ENCODE measurements at places on chromosomes 4 and X.

GRCh38 chrX:108053218-108053617 is 8.4 kb downstream of the VSIG1 start:
- no peak for DNase-seq

DNA sequence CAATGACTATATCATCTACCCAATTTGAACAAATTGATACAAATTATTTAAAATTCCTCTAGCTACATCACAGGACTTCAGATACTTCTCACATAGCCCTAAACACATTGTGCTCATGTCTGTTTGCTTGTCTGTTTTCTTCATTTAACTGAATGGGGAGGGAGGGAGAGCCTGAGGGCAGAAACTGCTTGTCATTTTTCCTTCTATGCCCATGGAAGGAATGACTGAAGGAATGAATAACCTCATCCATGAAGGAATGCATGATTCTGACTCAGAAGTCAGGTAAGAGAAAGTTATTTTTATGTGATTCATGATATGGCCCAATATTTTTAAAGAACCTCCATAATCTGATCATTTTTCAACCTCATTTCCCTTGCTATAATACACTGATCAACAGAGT is 418.0 kb upstream of the PITX2 start:
- DNase-seq, result no peak

GRCh38 chrX:110836451-110836850 is 40.8 kb upstream of the CHRDL1 start:
- no peak for DNase-seq

DNA sequence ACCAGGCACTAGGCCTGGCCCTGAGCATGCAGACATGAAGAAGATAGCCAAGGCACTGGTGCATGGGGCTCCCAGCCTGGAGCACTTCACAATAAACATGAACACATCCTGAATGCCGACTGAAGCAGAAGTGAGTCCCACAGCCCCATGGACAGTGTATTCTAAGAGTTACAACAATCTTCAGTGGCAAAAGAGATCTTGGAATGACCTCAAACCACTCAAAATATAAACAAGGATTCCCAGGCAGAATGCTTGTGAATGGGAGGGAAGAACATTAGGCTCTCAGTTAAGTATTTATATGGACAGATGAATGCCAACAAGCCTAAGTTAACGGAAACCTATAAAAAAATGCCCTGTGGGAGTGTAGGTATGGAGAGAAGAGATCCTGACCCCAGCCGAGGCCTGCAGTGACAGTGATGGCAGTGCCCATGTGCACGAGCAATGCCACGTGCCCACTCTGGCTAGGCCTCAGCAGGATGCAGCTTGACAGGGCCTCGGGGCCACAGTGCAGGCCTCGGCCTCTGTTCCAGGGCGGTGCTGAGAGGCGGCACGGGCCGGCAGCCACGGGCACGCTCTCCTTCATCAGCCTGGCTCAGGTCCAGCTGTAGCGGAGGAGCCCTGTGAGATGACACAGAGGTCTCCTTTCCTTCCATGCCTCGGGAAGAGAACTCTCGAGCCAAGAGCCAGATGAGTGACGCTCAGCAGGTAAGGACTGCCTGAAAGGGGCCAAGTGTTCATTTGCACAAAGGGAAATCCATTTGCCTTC is 49.2 kb downstream of the IRF2 start:
- DNase-seq, result no peak

DNA sequence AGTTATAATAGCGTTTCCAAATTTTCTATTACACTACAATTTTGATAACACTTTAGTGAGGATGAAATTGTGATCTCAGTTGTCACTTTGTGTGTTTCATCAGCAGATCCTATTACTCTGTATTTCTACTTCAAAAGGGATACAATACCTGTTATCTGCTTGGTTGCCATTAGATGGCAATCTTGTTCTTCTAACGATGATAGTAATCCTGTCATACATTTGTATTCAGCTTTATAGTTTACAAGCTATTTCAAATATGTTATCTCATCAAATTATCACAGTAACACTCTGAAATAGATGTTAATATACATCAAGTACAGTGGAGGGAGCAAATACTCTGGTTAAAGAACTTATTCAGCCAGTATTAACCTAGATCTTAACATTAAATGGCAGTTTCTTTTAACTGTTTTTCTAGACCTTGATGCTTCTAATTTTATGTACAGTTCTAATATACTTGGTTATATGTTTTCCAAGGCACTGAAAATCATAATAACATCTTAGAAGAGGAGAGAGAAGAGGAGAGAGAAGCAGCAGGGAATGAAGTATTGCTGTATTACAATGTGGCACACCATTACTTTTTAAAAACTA is 292.0 kb downstream of the CCSER1 start:
- no peak for DNase-seq

- no peak for DNase-seq
Measured at GRCh38 chr4:84722720-84723119, 139.8 kb downstream of the CDS1 start.

DNA sequence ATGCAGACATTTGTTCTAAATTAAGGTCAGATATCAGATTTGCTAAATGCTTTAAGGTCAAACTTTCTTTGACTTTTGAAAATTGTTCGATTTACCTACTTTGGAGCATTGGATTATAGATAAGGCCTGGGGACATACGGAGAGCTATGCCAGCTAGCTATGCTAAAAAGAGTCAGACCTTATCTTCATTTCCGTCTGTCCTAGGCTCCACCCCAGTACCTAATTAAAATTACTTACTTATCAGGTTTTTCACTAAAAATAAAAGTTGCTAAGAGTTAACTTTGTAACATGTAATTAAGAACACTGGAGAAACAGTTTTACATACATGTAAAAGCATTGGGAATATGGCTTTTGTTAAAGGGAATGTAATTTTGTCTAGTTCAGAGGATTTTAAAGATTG is 7.1 kb upstream of the TMEM35A start:
- DNase-seq, result no peak

- DNase-seq, result no peak
Measured at GRCh38 chr4:114663083-114663482, 64.5 kb downstream of the UGT8 start.

DNA sequence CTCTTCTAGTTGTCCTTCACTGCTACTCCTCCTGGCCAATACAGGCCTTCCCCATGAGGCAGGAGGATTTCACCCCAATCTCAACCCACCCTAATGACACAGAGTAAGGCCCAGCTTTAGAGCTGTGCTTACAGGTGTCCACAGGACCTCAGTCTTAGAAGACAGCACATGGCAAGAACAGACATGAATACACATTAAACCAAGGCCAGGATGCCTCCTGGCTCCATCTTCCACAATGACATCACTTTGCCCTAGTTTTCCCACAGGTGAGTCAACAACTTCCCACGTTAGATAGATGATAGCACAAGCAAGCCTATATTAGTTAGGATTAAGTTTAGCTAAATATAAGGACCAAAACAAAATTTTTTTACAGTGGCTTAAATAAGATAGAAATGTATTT is 63.8 kb upstream of the NOCT start:
- DNase-seq, result no peak

- DNase-seq, result no peak
Measured at GRCh38 chr4:30068234-30068633, 651.9 kb upstream of the PCDH7 start.

DNA sequence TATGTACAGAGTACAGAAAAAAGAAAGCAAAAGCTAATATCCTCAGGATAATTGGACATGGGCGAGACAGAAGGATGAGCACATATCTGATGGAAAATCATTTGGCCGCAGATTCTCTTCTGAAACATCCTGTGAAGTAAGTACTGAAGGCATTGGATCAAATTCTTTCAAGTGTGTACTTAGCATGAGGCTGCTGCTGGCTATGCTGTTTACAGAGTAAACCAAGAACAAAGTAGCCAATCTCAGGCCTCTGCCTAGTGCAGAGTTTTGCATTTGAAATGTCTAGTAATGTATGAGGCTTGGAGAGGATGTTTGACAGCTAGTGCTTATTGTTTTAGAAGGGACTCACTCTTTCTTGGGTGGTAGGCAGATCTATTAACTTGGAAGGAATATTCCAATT is 128.5 kb downstream of the MAGEC2 start:
- DNase-seq, result no peak

GRCh38 chrX:113770806-113771205 is 813.1 kb upstream of the HTR2C start:
- no peak for DNase-seq

DNA sequence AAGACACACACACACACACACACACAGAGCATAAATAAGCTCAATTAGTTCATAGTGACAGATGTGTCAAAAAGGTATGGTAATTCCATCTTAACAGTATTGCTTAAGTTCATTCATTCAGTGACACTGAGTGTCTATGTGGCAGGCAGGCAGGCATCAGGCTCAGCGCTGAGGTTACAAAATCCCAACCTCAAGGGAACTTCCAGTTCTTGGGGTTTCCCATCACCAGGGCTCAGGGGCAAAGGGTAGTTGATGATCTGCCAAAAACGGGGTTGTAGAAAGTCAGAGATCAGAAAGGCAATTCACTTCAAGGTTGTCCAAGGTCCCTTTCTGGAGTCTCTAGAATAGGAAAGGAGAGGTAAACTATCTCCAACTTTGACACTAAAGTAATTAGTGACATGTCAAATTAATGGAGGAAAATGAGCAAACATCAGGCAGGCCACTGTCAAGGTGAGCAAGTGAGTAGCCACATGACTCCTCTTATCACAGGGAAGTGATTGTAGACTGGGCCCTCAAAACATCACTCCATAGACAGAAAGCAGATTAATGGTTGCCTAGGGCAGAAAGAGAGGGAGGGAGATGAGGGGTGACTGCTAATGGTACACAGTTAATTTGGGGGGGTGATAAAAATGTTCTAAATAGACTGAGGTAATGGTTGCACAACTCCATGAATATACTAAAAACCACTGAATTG is 41.8 kb downstream of the GPC4 start:
- DNase-seq, result no peak

DNA sequence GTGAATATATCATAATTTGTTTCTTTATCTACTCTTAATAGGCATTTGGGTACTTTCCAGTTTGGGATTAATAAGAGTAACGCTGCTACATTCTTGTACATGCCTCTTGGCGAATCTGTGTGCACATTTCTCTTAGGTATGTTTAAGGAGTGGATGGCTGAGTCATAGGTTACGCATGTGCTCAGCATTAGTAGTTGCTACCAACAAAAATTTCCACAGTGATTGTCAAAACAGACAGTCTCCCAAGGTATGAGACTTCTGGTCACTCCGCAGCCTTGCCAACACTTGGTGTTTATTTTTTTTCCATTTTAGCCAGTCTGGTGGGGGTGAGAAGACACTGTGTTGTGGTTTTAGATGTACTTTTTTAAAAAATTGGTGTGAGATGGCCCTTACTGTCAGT is 44.6 kb downstream of the FGFBP1 start:
- DNase-seq, result no peak

DNA sequence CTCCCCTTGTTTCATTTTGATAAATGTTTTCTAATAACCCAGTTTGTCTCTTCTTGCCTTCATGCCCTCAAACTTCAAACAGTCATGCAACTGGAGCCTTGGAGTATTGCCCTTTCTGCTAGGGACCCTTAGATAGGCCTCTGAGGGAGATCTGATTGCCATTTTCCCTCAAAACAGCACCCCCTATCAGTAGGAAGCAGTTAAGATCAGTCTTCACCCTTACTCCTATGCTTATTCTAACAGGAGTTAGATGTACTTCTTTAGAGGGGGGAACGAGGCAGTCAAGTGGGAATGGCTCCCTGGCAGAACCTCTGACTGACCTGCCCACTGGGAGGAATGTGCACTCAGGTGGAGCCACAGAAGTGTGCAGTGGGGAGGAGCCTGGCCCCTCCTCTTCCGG is 74.1 kb downstream of the FAM47A start:
- no peak for DNase-seq

GRCh38 chrX:153905481-153906095 is 1.1 kb downstream of the AVPR2 start:
- no peak for DNase-seq

DNA sequence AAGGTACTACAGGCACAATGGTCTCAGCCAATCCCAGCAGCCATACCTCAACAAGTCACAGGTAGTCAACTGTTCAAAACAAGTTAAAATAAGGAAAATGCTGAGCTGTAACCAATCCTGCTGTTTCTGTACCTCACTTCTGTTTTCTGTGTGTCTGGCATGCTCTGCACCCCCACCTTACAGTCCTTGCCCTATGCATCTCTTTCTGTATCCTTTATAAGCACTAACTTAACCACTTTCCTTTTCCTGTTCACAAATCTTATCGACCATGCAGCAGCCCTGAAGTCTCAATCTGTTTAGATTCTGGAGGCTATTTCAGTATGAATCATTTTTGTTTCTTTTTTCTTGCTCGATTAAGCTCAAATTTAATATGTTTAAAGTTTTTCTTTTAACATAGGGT is 12.5 kb upstream of the FAM13A start:
- no peak for DNase-seq
